ENCODE measurements at places on chromosomes 16 and 17.

- peak; percentile 13 for DNase-seq
Observed at GRCh38 chr17:292016-292415, 60.6 kb downstream of the RPH3AL start.

GRCh38 chr16:3696425-3697218, 20.7 kb downstream of the TRAP1 start:
- no peak for DNase-seq

- DNase-seq: no peak
Observed at GRCh38 chr17:51083981-51084380, 36.7 kb downstream of the SPAG9 start.

DNA sequence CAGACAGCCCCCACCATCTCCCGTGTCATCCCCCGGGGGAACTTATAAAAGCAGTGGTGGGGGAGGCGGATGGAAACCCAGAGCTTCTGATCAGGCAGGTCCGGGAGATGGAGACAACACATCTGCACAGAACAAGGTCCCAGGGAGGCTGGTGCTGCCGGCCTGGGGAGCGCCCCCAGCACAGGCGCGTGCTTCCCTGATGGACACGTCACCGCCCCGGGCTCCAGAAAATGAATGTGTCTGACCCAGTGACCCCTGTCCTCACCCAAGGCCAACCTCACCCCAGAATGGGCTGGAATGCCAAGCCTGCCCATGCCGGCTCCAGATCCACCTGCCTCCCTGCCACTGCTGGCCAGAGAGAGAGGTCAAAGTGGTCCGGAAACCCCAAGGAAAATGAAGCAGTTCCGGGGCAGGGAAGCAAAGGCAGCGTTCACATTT, 12.5 kb downstream of the SLC7A5 start:
- peak; percentile 32 for DNase-seq

DNA sequence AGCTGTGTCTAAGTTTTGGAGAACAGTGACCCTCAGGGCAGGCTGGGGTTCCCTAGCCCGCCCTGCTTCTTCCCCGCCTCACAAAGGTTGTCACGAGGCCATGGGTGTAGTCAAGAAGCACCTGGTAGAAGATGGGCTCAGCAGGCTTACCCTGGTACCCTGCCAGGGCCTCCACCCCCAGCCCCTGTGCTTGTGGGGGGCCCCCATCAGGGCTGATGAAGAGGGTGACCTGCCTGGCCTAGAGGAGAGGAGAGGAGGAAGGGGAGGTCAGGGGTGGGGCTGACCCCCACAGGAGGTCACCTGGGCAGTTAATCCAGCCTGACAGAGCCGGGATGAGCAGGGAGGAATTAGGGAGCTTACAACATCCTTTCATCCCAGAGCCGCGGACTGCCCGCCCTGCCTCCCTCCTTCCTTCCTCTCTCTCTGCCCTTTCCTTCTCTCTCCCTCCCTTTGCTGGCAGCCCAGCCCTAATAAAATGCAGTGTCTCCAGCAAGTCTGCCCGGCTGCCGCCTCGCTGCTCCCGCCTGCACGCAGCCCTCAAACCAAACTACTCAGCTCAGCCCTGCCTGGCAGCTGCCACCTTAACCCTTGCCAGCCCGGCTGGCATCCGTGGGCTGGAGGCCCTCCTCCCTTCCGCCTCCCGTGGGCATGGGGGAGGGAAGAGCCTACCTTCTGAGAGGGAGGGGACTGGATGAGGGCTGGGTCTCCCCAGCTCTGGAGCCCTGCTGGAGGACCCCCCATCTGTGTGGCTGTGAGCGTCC, 7.2 kb downstream of the DLX3 start:
- peak; percentile 12 for DNase-seq

DNA sequence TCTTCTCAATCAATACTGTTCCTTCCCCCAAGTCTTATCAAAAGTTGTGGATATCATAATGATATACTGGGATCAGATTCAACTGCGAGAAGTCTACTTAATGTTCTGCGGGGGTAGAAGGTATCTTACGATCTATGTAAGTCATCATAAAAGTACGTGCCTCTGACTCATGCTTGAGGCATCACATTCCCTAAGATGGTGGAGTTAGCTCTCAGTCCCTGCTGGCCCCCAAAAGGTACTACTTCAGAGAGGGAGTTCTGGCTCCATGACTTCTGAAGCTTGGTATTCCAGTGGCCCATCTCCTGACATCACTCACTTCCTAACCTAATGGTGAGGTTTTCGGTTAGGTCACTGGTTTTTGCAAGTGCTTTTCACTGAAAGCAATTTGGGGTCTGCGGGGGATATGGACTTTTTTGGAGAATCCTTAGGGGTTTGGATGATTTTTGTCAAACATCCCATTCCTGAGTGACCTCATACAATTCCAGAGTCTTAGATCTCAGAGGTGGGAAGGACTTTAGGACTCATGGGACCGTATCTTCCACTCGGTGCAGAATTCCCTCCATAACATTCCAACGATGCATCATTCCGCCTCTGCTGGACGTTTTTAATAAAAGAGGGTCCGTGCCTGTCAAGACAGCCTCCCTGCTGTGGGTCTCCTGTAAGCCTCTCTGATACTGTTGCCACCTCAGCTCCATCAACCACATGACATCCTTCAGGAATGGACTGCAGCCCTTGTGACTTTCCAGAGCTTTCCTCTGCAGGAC, 74.3 kb downstream of the DYNLRB2 start:
- DNase-seq: no peak

GRCh38 chr17:9837551-9838471, 12.1 kb downstream of the GLP2R start:
- DNase-seq: peak; percentile 63

DNA sequence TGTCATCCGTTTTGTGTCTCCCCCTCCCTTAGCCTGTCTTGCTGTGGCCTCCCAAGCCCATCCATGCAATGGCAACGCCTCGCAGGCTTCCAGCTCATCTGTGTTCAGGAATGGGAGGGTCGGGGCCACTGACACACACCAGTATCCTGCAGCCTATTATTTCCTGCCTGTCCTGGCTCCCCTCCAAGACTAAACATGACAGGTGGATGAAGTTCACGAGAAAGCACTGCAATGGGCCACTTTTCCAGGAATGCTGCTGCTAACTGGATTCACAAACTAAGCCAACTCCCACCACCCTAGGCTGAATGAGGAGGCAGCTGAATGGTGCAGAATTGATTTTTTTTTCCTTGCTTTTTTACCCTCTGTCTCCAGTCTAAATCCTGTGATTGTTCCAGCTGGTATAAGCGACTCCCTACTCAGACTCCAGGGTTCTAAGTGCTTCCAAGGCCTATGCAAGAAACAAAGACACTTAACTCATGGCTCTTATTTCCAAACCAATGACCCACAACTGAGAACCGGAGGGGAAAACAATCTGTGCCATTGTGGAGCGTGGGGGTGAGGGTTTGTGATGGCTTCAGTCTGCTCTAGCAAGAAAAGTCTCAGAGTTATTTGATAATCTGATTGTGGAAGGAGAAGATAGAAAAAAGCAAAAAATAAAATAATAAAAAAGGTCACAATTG, 23.3 kb downstream of the TMEM100 start:
- no peak for DNase-seq

DNA sequence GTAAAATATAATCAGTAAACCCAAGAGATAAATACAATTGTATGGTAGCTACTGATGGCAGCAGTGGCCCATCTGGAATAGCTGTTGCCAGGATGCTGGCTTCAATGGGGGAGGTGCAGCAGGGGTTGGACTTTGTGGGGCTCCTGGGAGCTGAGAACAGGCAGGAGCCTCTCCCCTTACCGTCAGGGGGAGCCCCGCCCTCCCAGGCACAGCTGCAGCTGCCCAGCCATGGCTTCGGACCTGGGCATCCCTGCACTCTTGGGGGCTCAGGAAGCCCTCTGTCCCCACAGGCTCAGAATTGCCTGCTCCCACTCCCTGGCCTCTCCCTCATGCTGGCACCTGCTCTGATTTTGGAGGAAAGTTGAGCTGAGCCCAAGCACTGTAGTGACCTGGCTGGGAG, 741.1 kb downstream of the CDH11 start:
- DNase-seq: no peak

- peak; percentile 51 for DNase-seq
Observed at GRCh38 chr17:17051791-17052461, 9.7 kb downstream of the MPRIP start.

DNA sequence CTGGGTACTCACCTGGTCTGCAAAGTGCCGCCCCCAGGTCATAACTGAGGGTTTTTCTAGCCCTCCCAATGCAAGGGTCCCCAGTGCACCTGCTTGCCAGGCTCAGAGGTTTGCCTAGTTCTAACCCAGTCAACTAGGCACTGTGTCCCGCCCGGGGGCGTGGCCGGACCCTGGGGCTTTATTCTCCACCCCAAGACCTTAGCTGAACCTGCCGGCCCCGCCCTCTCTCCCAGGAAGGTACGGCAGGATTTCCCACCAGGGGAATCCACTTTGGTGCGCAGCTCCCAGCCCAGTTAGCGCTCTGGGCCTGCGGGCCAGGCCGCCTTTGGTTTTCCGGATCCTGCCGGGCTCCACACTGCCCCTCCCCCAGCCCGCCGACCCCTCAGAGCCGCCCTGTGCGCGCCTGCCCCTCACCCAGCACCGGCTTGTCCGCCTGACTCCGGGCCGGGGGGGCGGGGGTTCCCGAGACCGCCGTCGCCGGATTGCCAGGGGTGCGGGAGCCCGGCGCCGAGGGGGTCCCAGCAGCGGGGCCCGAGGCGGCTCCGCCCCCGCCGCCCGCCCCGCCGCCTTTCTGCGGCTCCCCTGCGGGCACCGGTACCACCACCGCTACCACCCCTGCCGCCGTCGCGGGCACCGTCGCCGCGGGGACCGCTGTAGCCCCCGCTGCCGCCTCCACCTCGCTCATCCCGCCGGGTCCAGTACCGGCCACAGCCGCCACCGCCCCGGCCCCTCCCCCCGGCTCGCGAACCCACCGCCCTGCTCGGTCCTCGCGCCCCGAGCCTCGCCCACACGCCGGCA, 424 bp downstream of the YBX2 start:
- no peak for DNase-seq

DNA sequence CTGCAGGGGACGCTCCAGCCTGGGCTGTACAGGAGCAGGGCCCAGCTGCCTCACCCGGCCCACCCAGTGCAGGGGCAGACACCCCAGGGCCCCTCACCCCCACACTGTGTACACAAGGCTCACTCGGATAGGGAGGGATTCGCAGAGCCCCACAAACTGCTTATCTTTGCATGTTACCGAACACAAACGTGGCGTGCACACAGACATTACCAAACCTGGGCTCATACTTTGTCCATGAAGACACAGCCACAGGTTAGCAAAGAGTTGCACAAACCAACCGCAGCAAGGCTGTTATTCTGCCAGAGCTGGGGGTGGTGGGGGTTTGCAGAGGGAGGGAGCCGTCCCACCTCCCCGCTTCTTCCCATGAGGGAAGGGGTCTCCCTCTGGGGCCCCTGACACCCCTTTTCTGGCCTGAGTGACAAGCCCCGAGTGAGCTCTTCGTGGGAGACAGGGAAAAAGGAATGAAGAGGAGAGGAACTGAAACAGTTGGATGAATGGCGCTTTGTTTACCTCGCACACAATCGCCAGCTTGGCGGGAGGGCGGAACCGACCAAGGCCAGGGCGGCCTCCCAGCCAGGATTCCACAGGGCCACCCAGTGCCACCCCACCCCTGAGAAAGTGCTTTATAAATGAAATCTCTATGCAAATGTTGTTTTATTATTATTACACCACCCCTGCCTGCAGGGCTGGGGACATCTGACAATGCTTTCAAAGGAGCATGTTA, 434 bp upstream of the CPSF4L start:
- DNase-seq: peak; percentile 57

GRCh38 chr17:37816950-37817349, 72.1 kb upstream of the HNF1B start:
- DNase-seq: no peak

GRCh38 chr17:19447085-19447583, 36.1 kb downstream of the RNF112 start:
- peak; percentile 56 for DNase-seq

GRCh38 chr17:45841883-45842525, 2.7 kb upstream of the SPPL2C start:
- DNase-seq: no peak

- DNase-seq: no peak
Observed at GRCh38 chr17:245611-246010, 64.2 kb upstream of the DOC2B start.

GRCh38 chr17:67051155-67051538, 6.8 kb downstream of the CACNG1 start:
- DNase-seq: no peak

- DNase-seq: no peak
Observed at GRCh38 chr16:2490190-2491105, 15.5 kb downstream of the TBC1D24 start.
